Central memory CD4-positive, alpha-beta T cell (primary cell): ENCODE measurements at places on chromosomes 6 and 20.

GRCh38 chr6:41712651-41713103, 22.7 kb downstream of the TFEB start:
- no peak for DNase-seq

- no peak for DNase-seq
These were observed 173.7 kb upstream of the ZNF217 start for GRCh38 chr20:53767206-53767930.

DNA sequence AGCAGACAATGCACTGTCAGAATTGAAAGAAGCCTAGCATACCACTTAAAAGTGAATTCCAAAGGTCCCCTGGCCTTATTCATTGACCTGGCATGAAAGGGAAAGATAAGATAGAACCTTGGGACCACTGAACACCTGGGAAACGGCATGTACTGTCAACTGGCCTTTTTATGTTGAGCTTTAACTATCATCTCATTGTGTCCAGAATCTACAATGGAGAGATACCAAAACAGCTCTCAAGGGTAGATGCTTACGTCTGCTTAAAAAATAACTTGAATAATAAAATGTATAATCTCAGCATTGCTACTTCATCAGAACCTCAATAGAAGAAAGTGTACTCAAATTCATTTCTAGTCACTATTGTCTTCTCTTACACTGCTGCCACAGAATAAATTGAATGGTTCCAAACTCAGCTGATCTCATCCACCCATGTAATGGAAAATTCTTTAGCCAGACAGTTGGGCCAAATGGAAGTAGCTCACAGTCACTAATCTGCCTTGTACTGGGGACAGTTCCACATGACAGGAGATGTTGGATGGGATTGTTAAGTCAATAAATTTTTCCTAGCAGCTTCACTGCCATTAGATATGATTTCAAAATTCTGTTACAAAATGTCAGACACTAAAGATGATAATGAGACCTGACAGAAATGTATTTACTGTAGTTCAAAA, 93.8 kb downstream of the MLIP start:
- no peak for DNase-seq

- DNase-seq: peak; percentile 57
These were observed 56.3 kb upstream of the ANKEF1 start for GRCh38 chr20:9978397-9979004.

GRCh38 chr6:54920628-54921027, 74.1 kb downstream of the FAM83B start:
- no peak for DNase-seq

GRCh38 chr6:113466526-113466925, 390.6 kb upstream of the MARCKS start:
- DNase-seq: no peak

DNA sequence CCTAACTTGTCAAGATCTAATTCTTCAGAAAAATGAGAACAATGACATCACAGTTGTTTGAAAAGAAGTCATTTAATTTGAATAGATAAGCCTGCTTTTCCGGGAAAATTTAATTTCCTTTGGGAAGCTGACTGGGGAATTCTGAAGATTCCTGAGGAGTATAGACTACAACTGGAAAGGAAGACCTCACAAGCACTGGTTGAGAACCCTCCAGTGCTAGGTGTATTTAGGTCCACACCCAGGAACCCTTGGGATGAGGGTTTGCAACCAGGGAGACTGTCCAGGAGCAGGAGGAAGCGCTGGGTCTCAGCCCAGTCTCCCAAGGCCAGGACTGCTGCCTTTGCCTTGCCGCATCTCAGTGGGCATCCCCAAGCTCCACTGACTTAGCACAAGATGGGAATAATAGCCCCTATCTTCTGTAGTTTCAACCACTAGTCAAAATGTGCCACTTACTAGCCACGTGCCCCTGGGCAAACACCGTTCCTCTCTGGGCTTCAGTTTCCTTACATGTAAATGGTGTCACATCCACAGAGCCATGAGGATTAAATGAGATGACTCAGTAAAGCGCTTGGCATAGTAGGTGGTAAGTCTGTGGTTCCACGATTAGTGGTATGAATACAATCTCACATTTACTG, 6.9 kb upstream of the CD93 start:
- no peak for DNase-seq

GRCh38 chr6:21845018-21845417, 251.5 kb downstream of the SOX4 start:
- no peak for DNase-seq

GRCh38 chr6:7144872-7145584, 37.3 kb downstream of the RREB1 start:
- no peak for DNase-seq

- no peak for DNase-seq
These were observed 3.5 kb upstream of the NT5DC1 start for GRCh38 chr6:116096979-116097816.

DNA sequence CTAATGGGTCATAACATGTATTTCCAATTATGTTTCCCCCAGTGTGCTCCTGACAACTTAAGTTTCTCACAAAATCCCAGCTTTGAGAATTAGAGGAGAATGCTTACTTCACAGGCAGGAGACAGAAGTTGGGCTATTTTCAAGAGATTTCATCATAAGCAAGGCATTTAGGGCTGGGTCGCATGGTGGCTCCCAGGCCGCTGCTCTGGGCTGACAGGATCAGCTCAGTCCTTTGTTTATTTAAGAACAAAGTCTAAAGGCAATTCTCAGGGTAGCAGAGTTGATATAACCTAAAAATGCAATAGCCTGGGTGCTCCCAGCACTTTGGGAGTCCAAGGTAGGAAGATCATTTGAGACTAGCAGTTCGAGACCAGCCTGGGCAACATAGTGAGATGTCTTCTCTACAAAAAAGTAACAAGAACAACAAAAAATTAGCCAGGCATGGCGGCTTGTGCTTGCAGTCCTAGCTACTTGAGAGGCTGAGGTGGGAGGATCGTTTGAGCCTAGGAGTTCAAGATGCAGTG, 10.9 kb downstream of the FOXQ1 start:
- no peak for DNase-seq

DNA sequence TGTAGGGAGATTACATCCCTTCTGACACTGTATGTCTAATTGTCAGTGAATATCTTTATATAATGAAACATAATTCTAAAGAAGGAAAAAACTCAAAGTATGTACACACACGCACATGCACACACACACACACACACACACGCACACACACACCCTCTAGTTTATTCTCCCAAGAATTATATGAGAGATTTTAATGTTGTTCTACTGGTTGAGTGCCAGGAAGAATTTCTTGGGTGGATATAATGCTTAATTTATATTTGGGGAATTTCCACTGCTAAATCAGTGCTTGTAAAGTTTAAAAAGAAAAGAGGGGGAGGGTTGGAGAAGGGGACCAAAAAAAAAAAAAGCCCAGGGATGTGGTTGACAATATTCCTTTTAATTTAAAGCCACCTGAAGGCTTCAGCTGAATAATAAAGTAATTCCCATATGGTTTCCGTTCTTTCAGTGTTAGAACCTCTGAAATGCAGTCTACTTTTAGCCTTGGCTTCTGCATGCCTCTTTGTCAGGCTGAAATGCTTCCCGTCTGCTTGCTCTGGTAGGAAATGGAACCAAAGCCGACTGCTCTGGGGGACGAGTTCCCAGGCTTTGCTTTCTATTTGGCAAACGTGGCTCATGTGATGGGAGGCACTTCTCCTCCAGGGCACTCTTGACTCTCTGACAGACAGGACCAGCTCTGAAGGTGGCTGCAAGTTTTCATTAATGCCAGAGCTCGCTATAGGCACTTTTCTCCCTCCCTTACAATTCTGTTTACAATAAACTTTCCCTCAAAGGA, 225.4 kb downstream of the PRL start:
- no peak for DNase-seq

GRCh38 chr6:166612471-166612881, 14.6 kb downstream of the RPS6KA2 start:
- DNase-seq: no peak

DNA sequence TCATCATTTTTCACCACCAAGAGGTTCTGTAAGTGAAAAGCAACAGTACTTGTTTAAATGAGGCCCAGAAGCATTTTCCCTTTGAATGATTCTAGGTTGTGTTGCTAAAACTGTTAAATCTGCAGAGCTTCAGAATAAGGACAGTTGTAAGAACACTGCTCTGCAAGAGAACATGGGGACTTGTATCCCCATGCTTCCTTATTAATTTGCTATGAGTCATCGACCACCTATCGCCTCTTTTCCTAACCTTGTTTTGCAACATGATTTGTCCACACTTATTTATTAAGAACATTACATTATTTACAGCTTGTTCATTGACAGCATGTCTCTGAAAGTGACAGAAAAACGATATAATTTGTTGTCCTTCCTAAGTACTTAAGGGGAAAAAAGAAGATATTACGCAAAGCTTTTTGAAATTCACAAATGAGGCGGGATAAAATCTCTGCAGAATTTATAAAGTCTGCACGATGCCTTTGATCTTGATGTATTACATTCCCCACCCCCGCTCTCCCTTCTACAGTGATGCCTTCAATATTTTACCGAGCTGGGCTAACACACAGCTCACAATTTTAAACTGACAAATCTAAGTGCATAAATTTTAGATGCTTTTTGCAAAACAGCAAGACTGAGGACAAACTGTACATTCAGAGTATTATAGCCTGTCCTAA, 220.0 kb upstream of the SPTLC3 start:
- no peak for DNase-seq

GRCh38 chr20:23223908-23224580, 126.5 kb upstream of the NXT1 start:
- no peak for DNase-seq

- DNase-seq: no peak
These were observed 21.2 kb upstream of the HLA-DQA1 start for GRCh38 chr6:32615885-32616532.

DNA sequence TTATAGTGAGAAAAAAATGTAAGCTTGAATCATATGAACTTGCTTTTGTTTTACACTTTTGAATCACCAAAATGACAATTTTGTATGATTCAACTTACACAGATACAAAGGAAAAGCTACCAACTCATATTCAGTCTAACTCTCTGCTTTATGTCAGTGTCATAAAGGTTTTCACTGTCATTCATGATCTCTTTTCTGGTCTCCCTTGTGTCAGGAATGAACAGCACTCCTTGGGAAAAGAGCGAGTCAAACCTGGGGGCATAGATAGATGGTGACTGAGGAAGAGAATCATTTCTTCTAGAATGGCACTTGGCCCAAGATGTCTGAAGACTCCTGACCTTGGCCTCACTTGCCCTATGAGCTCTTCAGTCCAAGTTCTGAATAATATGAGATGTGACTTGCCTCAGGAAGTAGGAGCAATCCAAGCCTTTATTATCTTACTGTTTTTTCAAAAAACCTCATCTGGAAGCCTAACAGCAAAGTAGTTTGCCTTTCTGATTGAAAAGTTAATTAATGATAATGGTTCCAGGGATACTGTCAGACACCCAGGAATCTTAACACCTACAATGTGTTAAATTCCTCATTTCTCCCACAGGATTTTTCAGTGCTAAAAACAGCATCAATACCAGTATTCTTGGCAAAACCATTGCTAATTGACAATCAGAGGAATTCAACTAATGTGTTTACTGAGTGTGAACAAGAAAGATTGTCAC, 270.0 kb upstream of the HSF2 start:
- DNase-seq: no peak

DNA sequence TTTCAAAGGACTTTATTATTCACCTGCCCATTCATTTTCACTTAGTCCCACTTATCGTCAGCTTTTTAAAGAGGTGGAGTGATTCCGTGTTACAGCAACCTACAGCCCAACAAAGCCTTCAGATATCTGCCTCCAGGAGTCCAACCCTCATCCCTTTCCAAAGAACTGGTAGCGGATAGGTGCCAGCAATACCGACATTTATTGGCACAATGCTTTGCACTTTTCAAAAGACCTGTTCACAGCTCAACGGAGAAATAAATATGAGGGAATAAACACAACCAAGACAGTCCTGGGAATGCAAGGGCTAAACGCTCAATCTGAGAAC, 819 bp upstream of the MTRF1L start:
- DNase-seq: no peak

DNA sequence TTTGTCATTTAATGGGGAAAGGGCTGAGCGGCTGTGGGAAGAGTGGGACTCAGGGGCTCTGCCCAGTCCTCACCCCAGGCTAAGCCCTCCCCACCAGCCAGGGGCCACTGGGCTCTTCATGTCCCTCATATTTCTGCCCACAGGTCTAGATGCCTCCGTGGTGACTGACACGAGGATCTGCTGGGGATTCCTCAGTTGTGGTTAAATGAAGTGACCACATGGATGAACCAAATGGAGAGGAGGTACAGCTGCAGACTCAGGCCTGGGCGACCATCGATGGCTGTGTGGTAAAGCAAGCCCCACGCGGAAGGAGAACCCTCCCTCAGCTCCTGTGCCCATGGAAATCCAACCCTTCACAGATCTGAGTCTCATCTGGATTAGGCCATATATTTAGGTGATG, 29.4 kb downstream of the RAET1L start:
- no peak for DNase-seq

GRCh38 chr20:44837946-44838345, 27.6 kb upstream of the RIMS4 start:
- DNase-seq: no peak

DNA sequence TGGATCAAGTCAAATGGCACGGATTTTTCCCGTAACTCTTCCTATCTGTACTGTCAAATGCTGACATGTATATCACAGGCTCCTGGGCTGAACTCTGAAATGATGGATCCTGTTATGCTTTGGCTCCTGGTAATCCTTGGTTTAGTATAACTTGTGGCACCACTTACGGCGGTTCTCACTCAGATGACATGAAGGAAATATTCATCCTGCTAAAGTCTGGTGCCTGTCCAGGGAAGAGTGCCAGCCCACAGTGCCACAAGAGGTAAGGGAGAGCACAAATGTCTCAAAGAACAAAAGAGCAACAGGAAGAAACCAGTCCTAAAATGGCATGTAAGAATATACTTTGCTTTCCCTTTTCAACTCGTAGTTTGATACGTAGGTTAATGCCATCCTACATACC, 93.1 kb upstream of the TAB2 start:
- no peak for DNase-seq

- no peak for DNase-seq
These were observed 22.8 kb downstream of the SRSF3 start for GRCh38 chr6:36616893-36617521.

DNA sequence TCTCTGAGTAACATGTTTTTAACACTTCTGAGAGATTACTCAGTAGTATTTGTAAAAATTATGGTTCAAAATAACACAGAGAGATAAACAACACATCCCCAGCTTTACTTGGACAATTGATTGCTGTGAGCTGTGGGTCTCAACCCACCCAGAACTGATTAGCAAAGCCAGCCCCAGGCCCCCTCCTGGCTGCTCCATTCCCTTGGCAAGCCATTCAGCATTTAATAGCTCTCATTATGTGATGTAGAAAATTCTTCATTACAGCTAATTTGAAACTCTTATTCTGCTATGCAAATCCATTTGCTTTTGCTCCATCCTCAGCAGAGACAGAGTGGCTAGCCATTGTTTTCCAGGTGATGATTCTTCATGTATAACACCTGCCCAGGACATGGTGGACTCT, 16.6 kb upstream of the SIRT5 start:
- no peak for DNase-seq

DNA sequence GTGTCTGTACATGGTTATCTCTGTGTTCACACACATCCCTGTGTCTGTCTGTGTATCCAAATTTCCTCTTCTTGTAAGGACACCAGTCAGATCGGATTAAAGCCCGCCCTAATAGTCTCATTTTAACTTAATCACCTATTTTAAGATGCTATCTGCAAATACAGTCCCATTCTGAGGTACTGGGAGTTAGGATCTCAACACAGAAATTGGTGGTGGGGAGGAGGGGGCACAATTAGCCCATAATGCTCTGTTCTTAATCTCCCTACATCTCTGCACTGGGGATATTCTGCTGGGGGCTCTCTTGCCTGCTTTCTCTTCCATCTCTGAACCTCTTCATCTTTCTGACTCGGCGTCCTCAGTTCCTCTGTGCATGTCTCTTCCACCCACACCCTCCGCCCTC, 320.7 kb downstream of the CDC5L start:
- DNase-seq: no peak
